Stimulated activated CD8-positive, alpha-beta memory T cell treated with anti-CD3 and anti-CD28 coated beads, Interleukin-4, amount 100 ng/mL, for 4 hours (primary cell): ENCODE measurements at places on chromosomes 1 and 21.

DNA sequence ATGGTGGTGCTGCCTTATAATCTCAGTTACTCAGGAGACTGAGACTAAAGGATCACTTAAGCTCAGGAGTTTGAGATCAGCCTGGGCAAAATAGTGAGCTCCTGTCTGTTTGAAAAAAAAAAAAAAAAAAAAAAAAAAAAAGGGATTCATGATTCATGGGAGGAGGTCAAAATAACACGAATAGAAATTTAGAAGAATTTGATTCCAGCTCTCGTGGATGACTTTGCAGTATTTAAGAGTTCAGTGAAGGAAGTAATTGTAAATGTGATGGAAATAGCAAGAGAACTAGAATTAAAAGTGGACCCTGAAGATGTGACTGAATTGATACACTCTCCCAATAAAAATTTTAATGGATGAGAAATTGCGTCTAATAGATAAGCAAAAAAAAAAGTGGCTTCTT lies 15.8 kb downstream of the AUNIP start:
- DNase-seq = no peak

- DNase-seq = no peak
Observed at GRCh38 chr1:17798799-17799382, 43.8 kb downstream of the ACTL8 start.

DNA sequence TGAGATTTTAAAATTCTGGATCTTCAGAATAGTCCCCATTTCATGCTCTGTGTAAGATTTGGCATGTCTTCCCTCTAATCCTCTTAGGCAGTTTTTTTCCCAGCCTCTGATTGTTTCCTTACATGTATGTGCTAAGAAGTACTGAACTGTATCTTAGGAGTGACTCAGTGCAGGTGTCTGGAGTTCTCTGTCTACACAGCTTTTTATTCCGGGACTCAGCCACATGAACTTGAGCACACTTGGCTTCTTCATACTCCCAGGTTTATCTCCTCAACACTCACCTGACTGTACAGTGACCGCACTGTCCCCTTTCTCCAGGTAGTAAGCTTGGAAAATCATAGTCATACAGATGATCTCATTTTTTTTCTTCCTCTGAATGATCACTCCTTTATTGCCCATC lies 50.7 kb downstream of the SYT14 start:
- no peak for DNase-seq

GRCh38 chr1:82486468-82486867 lies 685.7 kb downstream of the ADGRL2 start:
- no peak for DNase-seq

DNA sequence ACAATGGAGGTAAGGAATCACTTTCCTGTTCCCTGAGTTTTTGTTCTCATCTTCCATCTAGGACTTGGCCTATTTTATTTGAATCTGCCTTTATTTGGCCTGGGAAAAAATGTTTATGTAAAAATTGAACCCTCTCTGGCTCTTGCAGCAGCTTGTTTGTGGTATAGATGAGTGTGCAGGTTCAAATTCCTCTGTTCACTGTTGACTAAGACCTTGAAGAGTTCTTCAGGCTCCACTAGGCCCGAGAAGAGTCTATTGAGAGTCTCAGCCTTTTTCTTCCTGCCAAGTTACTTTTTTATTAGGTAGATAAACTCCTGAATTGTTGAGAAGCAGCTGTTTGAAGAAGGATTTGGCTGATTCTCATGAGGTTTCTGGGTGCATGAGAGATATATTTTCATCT lies 248.8 kb upstream of the ADGRL2 start:
- DNase-seq = no peak

- DNase-seq = no peak
Observed at GRCh38 chr1:119347858-119348257, 20.7 kb upstream of the HAO2 start.

DNA sequence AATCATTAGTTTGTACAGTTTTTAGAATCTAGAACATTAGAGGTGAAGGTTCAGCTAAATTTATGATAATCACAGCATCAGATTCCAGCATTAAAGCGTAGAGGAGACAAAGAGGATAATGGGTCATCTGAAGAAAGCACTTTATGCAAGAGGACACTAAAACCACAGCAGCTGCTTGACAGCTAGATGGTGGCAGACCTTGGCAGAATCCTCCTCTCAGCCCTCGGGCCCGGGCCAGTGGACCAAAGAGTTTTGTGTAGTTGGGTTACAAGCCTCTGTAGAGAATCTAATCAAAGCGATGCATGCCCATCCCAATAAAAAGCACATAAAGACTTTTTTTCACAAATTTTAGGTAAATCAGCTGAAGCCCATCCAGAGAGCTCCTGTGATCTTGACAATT lies 59.4 kb downstream of the AK5 start:
- no peak for DNase-seq
